AG08396 (cell line): ENCODE measurements at places on chromosomes 7 and 10.
A peak's percentile ranks its signal among the peaks of the same experiment; 100 is the strongest.

- DNase-seq, result no peak
Observed at GRCh38 chr10:30607814-30608213, 21.7 kb downstream of the LYZL2 start.

- no peak for DNase-seq
Observed at GRCh38 chr10:58104351-58104751, 163.3 kb downstream of the IPMK start.

DNA sequence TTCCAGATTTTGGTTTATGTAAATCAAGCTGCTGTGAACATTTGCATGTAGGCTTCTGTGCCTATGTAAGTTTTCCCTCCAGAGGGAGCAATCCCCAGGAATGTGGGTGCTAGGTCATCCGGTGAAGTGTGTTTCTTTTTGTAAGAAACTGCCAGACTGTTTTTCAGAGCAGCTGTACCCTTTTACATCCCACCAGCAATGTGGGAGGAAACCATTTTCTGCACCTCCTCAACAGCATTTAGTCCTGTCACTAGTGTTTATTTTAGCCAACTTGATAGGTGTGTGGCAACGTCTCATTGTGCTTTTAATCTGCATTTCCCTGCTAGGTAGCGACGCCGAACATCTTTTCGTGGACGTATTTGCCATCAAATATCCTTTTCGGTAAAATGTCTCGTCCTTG lies 395.7 kb upstream of the FOXK1 start:
- DNase-seq, result no peak

- peak; percentile 58 for DNase-seq
Observed at GRCh38 chr10:101301111-101301731, 52.7 kb upstream of the BTRC start.

DNA sequence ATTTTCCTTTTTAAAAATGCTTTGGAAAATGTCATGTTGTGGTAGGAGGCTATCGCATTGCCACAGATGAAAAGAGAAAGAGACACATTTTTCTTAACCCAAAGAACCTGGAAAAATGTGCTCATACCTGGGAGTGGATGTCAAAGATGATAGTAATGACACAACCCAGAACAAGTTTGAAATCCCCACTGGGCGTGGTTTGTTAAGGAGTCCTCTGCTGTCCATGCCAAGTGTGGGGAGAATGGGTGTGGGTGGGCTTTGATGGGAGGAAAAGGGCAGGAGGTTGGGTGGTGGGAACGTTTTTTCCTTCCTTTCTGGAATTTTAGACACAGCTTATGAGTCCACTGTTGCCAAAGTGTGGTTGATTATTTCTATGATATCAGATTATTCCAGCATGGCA lies 10.9 kb downstream of the OPTN start:
- no peak for DNase-seq
